ENCODE measurements at places on chromosomes 7 and 10.

- DNase-seq: no peak
Measured at GRCh38 chr7:135879233-135879632, 97.9 kb downstream of the MTPN start.

- DNase-seq: no peak
Measured at GRCh38 chr7:37081436-37081835, 357.1 kb upstream of the AOAH start.

GRCh38 chr10:132911786-132912097, 30.6 kb downstream of the CFAP46 start:
- DNase-seq: no peak

DNA sequence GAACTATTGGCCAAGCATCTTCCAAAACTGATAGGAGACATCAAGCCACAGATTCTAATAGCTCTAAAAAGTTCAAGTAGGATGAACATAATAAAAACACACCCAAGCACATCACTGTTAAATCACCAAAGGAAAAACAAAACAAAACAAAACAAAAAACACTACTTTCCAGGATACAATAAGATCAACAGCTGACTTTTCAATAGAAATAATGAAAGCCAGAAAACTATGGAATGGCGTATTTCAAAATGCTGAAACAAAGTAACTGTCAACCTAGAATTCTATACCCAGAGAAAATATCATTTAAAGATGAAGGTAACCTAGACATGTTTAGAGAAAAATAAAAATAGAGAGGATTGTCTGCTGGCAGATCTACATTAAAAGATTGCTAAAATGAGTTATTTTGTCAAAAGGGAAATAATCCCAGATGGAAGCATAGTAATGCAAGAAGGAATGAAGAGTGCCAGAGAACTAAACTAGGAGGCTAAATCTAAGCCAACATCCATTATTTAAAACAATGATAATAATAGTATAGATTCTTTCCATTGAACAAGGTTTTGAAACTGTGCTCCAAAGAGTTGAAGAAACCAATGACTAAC, 13.9 kb downstream of the TUBAL3 start:
- no peak for DNase-seq

DNA sequence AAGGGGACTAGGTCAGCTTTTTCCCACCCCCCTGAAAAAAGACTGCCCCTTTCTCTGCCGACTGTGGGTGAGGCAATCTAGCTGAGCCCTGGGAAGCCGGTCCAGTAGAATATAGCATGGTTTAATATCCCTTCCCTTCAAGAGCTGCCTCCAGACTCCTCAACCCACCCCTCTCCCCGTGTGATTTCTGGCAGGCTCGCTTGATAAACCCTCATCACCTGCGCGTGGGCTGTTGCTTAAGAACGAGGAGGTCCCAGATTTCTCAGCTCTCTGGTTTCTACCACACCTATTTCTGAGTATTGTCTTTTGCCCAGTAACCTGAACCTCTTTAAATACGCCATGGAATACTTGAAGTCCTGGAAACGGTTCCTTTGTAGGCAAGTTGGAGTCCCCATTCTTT, 2.0 kb upstream of the LRRC4 start:
- no peak for DNase-seq

DNA sequence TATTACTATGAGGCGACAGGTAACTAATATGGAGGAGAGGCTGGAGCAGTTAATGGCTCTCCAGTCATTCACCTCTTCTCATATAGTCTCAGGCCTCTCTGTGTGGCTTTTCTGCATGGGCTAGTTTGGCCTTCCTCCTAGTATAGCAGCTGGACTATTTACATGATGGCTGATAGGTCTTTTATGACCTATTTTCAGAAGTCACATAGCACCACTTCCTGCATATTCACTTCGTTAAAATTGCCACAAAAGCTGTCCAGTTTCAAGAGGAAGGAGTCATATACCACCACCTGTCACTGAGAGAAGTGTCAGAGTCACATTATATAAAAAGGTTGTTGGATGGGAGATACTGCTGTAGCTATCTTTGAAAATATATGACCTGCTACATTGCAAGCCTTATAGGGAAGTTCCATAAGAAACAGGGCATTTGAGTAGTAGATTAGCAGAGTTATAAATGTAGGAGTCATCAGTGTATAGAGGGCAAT, 8.0 kb upstream of the DMTF1 start:
- no peak for DNase-seq

- DNase-seq: no peak
Measured at GRCh38 chr7:120856621-120857352, 1.2 kb downstream of the TSPAN12 start.

- no peak for DNase-seq
Measured at GRCh38 chr10:128713874-128714570, 587.8 kb upstream of the MKI67 start.

GRCh38 chr7:421136-421991, 98.3 kb downstream of the PDGFA start:
- DNase-seq: no peak

- no peak for DNase-seq
Measured at GRCh38 chr10:4569151-4569550, 256.9 kb upstream of the AKR1E2 start.

DNA sequence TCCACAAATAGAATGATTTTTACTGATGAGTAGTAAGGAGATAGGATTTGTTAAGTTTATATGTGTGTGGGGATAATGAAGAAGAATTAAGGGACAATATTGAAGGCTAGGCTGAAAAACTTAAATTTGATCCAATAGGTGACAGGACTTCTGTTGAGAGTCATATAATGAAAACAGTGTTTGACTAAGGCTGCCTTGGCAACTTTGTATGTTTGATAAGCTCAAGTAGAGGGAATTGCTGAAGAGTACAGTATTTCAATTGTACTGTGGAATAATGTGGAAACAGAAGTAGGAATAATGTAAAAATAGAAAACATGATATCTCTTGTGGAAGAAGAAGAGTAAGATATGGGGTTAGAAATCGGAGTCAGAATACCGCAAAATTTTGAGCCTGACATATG, 10.5 kb downstream of the R3HCC1L start:
- no peak for DNase-seq

DNA sequence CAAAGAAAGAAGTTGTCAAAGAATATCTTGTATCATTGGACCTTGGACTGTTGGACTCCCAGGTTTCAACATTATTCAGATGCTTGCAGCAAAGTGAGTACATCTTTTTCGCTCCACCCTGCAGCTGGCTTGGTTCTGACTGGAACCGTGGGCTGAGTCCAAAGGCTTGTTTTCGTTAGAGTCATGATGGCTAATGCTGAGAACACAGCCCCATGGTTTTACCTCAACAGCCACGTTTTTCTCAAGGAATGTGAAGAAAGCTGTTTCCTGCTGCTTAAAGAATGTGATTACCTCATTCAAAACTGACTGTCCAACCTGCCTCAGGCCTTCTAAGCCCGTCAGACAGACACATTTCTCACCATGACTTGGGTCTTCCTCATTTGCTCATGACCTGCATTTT, 69.5 kb downstream of the STEAP1B start:
- no peak for DNase-seq

DNA sequence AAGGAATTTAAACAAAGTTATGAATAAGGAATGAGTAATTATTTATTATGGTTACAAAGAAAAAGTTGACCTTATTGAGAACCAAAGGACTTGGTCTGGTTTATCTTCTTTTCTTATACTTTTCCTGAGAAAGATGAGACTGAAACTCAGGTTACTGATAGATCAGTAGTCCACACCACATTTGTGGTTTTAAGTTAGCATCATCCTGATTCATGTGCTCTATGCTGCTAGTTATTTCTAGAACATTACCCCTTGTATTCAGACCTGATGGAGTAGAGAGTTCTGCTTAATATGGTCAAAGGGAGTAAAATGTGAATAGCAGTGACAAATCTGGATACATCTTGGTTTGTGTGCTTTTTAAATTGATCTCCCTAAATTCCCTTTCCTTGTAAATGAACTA, 63.8 kb downstream of the FOXP2 start:
- DNase-seq: no peak

GRCh38 chr10:121098751-121099150, 247.6 kb downstream of the WDR11 start:
- no peak for DNase-seq

DNA sequence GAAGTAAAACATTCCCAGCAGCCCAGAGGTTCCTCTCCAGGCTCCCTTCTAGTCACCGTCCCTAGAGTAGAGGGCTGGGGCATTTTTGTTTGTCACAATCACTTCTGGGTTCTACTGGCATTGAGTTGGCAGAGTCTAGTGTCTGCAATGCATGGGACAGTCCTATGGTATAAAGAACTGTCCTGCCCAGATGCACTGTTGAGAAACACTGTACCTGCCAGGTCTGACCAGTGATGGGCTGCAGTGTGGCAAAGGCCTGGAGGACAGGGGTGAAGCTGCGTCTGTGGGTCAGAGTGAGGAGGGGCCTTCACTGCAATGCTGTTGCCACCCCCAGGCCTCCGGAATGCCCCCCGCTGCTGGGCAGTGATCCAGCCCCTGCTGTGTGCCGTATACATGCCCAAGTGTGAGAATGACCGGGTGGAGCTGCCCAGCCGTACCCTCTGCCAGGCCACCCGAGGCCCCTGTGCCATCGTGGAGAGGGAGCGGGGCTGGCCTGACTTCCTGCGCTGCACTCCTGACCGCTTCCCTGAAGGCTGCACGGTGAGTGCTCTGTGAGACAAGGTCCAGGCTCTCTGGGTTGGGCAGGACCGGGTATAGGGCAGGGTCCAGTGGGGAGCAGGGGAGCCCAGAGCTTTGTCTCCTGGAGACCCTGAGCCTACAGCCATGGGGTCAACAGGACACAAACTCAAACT, 14.8 kb downstream of the SMO start:
- DNase-seq: no peak

DNA sequence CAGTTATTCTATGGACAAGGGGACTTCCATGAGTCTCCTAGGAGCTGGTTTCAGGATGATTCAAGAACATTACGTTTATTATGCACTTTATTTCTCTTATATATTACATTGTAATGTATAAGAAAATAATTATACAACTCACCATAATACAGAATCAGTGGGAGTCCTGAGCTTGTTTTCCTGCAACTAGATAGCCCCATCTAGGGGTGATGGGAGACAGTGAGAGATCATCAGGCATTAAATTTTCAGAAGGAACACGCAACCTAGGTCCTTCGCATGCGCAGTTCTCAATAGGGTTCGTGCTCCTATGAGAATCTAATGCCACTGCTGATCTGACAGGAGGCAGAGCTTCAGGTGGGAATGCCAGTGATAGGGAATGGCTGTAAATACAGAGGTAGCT, 137.9 kb downstream of the ANKRD30A start:
- DNase-seq: no peak

- no peak for DNase-seq
Measured at GRCh38 chr7:106693677-106694353, 32.9 kb upstream of the CCDC71L start.

- no peak for DNase-seq
Measured at GRCh38 chr7:907158-907980, 31.0 kb downstream of the GET4 start.

DNA sequence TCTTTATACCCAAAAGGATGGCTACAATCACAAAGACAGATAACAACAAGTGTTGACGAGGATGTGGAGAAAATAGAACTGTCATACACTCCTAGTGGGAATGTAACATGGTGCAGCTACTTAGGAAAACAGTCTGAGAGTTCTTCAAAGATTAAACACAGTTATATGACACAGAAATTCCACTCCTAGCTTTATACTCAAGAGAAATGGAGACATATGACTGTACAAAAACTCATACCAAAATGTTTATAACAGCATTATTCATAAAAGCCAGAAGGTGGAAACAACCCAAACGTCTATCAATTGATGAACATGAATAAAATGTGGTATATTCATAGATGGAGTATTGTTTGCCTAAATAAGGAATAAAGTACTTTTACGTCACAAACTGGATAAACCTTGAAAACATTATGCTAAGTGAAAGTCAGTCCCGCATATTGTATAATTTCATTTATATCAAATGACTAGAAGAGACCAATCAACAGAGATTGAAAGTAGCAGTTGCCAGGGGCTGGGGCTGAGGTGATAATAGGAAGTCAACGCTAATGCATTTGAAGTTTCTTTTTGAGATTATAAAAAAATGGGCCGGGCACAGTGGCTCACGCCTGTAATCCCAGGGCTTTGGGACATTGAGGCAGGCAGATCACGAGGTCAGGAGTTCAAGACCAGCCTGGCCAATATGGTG, 61.6 kb upstream of the SRPK2 start:
- no peak for DNase-seq

DNA sequence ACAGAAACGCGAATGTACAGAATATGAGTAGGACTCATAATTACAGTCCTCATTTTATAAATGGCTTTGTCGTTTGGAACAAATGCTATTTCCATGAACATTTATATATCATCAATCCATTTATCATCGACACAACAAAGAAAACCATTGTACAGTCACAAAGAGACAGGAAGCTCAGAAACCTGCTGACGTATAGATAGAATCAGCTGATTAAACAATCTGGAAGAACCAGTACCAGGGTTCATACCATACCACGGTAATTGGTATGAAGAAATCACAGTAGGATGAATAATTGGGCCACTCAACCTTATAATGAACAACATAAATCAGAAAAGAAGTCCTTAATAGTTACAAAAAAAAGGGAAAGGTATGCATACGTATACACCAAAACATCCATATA, 295.0 kb downstream of the PARD3 start:
- no peak for DNase-seq

DNA sequence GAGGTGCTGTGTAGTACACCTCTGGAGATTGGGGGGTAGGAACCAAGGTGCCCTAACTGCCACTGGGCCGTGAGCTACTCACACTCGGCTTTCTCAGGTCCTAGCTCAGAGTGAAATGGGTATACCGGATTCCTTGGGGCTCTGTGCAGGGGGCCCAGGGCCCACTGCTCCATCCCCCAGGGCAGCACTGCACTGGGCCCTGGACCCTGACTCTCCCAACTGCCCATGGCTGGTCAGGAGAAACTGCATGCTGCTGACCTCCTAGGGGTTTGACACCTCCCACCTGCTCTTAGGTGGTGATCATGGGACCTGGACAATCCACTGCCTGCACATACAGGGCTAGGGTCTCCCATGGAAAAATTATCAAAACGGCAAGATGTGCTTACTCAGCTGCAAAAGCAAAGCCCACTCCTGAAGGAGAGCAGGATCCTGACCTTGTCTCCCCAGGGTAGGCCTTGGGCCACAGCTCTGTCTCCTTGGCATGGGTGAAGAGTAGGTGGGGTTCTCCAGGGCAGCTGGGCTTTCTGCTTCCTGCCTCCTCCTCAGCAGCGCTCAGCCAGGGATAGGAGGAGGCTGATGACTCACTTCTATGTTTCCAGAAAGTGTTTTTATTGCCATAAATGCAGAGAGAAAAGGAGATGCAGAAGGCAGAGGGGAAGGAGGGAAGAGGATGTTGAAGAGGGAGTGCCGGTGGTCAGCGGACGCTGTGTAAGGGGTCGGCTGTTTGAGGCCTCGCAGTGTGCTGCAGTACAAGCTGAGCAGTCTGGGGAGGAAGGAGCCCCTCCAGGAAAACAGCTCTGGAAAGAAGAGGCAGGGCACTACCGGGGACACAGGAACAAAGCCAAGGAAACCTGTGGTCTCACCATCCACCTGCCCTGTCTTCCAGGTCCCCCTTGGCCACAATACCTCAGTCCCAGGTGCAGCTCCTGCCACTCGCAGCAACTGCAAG, 107.8 kb downstream of the ARHGAP22 start:
- DNase-seq: no peak

DNA sequence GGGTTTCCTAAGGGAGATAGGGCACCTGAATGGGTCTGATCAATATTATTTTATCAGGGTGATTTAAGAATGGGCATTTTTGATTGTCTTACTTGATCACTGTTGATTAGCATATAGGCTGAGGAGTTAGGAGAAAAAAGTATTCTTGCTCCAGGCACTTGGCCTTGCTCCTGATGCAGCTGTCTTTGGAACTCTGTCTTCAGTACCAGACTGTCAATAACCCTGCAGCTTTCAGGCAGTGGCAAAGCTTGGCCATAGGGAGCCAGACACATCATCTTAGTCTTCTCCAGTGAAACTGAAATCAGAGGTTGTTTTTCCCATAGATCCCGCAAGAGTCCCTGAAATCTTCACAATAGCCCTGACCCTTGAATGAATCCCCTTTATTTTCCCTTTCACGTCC, 47.2 kb downstream of the EXOC4 start:
- DNase-seq: no peak
